ENCODE measurements at places on chromosomes 1 and 21.
A peak's percentile ranks its signal among the peaks of the same experiment; 100 is the strongest.

DNA sequence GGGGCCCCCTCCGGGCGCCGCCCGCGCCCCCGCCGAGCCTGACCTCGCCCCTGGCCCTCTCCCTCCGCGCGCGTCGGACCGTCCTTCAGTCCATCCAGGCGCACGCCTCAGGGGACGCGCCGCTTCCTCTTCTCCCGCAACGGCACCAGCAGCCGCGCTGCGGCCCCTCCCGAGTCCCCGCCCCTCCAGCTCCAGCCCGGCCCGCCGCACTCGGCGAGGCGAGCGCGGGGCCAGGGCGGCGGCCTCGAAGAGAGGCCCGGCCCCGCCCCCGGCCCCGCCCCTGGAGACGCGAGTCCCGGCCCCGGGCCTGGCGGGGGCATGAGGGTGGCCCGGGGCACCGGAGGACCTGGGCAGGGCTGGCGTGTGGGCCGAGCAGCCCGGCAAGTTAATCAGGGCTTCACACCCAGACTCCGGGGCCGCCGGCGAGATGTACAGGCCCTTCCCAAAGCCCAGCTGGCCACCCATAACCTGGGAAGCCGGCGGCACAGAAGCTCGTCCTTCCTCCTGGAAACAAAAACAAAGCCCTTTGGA lies at the start of gene IGSF3:
TSS of gene IGSF3 (minus strand) at position 159 of the 531 bp plus-strand sequence. CDS start 1,407 bp downstream, outside the sequence.
- peak; percentile 60 for DNase-seq

- DNase-seq = no peak
Measured at GRCh38 chr1:216825557-216825956, 102.3 kb upstream of the ESRRG start.

GRCh38 chr1:240528591-240528990 lies 83.4 kb downstream of the GREM2 start:
- DNase-seq = no peak

DNA sequence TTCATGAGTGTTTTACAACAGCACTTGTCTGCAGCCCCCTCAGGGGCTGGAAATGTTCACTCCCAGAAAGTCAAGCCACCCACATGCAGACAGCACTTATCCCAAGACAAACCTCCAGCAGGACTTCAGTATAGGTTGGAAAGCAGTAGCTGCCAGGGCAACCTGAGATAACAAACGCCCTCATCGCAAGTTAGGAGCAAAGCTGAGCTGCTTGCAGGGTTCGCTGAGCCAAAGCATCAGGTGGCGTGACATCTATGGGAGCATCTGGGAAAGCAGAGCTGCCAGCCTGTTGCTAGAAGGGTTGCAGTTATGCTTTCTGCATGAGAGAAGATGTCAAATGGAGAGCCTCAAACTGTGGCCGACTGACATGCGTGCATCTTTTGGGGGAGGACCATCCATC lies 4.2 kb upstream of the STXBP3 start:
- DNase-seq = no peak

- no peak for DNase-seq
Measured at GRCh38 chr1:6070450-6070974, 24.8 kb downstream of the KCNAB2 start.

- no peak for DNase-seq
Measured at GRCh38 chr1:204274446-204274845, 60.7 kb upstream of the GOLT1A start.

GRCh38 chr21:30491963-30492428 lies at the start of gene KRTAP19-3:
Gene KRTAP19-3 (minus strand): TSS chr21:30492013. CDS start chr21:30491957, 56 bp downstream.
- DNase-seq = no peak

- no peak for DNase-seq
Measured at GRCh38 chr1:44328671-44329416, 26.2 kb downstream of the ERI3 start.

GRCh38 chr21:45318556-45319404 lies 31.1 kb upstream of the POFUT2 start:
- DNase-seq = no peak

- DNase-seq = peak; percentile 61
Measured at GRCh38 chr1:41802532-41803501, 115.9 kb downstream of the HIVEP3 start.

- DNase-seq = no peak
Measured at GRCh38 chr1:94858276-94858675, 38.1 kb downstream of the SLC44A3 start.

DNA sequence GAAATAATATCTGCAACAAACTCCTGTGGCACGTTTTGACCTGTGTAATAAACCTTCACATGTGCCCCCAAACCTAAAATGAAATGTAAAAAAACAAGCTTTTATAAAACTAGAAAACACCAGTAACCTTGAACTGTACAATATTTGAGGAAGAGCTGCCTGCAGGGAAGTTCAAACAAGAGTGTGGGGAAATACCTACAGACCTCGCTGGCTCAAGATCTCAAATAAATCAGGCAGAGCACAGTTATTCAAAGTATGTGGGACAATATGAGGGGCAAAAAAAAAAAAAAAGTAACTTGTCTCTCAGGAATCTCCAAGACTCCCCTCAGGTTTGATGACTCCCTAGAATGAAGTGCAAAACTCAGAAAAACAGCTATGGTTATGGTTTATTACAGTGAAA lies 37.9 kb upstream of the PPIH start:
- no peak for DNase-seq

DNA sequence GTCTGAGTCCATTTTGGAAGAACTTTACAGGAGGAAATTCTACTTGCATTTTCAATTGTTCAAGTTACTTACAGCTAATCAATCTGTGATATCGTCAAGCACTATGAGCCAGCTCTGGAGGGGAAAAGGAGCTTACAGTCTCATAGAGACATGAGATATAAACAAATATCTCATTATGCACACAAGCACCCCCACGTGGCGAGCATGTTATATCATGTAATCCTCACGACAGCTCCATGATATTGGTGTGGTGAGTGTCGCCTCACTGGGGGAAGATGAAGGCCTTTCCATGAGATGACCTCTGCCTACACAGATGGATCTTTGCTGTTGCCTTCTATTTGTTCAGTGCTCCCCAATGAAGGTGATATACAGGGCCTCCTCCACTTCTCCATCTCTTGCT lies 34.6 kb downstream of the TNR start:
- no peak for DNase-seq

DNA sequence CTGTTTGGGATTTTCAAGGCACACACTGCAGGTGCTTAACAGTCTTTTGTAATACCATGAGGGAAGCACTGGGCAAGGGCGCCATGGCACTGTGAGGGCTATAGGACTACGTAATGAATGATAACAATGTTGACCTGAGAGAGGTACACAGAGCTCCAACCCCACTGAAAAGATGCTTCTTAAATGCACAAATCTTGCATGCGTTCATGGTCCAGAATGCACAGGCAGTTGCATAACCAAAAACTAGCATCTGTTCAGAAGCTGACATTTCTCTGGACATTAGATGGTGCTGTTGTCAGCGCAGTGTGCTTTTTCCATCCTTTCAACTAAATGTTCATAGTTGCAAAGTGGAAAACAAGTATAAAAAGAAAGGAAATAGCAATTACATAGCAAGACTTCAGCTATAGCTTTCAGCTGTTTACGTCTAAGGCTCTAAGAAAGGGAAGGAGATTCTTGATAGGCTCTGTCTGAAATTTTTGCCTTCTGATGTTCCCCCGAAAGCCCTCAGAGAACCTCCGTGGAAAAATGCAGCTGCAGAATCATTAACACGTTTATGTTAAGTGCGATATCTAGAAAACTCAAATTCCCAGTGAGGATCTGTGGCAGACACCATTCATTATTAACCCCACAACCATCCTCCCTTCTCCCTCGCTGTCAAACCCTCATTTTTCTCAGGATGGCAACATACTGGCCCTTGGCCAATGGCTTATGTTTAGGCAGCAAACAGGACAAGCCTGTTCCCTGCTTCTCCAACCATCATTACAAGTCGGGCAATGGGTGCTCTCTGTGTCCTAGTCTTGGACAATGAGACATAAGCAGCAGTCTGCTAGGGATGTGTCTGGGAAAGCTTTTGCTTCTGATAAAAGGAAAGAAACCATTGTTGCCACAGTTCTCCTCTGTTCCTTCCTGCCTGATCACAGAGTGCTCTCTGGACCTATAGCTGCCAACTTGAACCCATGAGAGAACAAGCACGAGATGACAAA lies 8.2 kb upstream of the TARBP1 start:
- DNase-seq = peak; percentile 45

DNA sequence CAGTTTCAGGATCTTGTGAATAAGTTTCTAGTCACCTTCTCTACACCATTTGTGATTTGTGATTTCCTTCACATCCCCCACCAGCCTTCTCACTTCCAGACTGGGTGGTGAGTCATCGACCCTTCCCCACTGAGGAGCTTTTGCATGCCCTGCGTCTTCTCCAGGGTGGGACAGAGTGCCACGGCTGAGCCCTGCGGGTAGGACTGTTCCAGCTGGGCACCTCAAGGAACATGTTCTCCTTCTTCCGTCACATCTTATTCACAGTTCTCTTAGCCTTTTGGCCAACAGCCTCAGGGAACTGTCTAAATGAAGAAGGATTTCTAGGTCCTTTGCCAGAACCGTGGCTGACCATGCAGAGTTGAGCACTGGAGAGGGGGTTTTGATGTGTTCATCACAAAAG lies 116.5 kb downstream of the TMEM53 start:
- DNase-seq = no peak

DNA sequence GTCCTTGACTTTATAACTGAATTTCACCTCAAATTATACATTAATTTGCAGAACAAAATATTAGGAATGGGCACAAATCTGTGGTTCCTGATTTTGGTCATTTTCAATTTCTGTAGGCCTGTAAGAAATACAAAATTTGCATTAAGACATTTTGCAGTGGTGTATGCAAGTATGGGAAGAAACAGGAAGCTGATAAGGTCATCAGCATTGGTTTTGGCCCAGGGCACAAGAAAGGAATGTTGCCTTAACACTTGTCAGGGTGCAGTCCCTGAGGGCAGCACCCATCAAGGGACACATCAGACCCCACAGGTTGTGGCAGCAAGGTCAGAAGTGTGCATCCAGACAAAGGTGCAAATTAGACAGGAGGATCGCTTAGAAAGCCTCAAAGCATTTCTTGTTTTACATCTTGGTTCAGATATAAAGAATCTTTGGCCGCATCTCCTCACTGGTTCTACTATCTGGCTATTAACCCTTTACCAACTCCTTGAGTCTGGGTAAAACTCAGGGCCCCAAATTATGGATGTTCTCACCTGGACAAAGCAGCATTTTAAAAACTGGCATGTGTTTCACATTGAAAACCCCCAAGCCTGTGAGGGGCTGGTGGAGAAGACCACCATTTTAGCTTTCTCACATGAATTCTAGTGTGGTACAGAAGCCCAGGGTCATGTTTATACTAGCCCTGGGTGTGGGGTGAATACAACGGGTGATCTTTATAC lies 182.4 kb downstream of the CDC7 start:
- DNase-seq = no peak

- peak; percentile 57 for DNase-seq
Measured at GRCh38 chr1:178541829-178542553, 29.1 kb downstream of the TEX35 start.

DNA sequence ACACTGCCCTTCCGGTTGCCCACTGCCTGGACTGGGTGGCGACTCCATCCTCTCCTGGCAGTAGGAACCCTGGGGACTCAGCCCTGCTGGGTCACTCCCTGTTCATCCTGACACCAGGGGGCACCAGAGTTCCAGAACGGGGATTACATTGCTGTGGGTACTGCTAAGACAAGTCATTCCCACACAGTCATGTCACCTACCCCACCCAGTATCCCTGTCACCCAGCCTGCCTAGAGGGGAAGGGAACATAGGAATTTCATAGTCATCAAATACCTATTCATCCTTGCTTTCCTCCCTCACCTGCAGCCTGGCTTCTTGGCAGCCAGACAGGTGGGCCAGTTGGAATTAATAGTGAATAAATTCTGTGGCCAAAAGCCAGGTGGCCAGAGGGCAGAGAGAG lies 9.8 kb upstream of the SFN start:
- DNase-seq = peak; percentile 76

DNA sequence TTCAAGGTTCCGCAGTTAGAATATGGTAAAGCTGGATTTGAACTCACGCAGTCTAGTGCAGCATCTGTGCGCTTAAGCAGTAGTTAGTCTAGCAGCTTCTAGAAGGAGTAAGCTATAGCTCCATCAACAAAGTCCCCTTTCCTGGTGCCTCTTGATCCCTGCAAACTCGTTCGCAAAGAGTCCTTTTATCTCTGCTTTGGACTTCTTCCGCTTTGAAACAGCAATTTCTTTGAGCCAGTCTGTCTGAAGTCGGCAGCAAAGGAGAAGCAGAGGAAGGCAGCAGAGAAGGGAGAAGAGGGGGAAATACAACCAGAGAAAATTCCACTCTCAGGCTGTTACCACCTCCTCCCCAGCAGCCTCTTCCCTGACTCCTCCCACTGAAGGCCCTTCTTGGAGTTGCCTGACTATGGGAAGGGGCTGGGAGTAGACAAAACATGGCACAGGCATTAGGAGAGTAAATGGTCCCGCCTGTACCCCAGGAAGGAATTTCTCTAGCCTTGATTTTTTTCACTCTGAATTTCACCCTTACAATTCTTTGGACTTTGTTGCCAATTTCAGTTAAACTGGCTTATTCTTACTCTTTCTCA lies 25.9 kb downstream of the HSD3B2 start:
- DNase-seq = no peak

GRCh38 chr1:33306653-33307493 lies 14.0 kb downstream of the A3GALT2 start:
- DNase-seq = no peak

- peak; percentile 8 for DNase-seq
Measured at GRCh38 chr1:201219481-201220387, 29.1 kb downstream of the IGFN1 start.

DNA sequence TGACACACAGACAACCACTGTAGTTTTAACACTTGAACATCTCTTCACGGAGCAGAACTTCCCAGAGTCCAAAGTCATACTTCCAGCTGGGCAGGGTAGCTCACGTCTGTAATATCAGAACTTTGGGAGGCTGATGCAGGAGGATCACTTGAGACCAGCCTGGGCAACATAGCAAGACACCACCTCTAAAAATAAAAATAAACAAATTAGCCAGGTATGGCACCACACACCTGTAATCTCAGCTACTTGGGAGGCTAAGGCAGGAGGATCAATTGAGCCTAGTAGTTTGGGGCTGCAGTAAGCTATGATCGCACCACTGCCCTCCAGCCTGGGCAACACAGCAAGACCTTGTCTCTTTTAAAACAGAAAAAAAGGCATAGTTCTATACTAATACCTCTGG lies 24.3 kb upstream of the EFHD2 start:
- DNase-seq = no peak

GRCh38 chr1:151369302-151369610 lies 3.2 kb downstream of the SELENBP1 start:
- no peak for DNase-seq
